Fibroblast of lung (primary cell): ENCODE measurements at places on chromosomes 16 and 17. TPM values are rescaled to one million over a fixed set of nuclear protein-coding genes. Genes with fewer than 3 reads are reported as not detected.
A peak's percentile ranks its signal among the peaks of the same experiment; 100 is the strongest.

GRCh38 chr17:19747829-19748806, at the start of gene ALDH3A1:
Gene ALDH3A1 (minus strand): TSS chr17:19748298. CDS start chr17:19745129, 3,169 bp downstream.
- no peak within 1 kb of the TSS for H3K27ac ChIP-seq
- H3K27me3 ChIP-seq = peaks cover 4% of the 10 kb centered on the region
- H3K4me3 ChIP-seq = no peak within 1 kb of the TSS
- H3K36me3 ChIP-seq = no peaks in the 10 kb centered on the region
- H3K4me1 ChIP-seq = no peaks in the 10 kb centered on the region
- no peak for DNase-seq

- H3K36me3 ChIP-seq = no peaks in the 10 kb centered on the region
- H3K4me3 ChIP-seq = no peak overlapping the region
- peaks cover 16% of the 10 kb centered on the region for H3K27me3 ChIP-seq
- H3K4me1 ChIP-seq = no peaks in the 10 kb centered on the region
- no peak overlapping the region for H3K27ac ChIP-seq
Measured at GRCh38 chr17:68599091-68599490, 2.1 kb downstream of the FAM20A start.

- no peaks in the 10 kb centered on the region for H3K36me3 ChIP-seq
- no peak overlapping the region for H3K4me3 ChIP-seq
- peak; percentile 50 for DNase-seq
- H3K27me3 ChIP-seq = no peaks in the 10 kb centered on the region
Measured at GRCh38 chr17:68910251-68910705, 44.9 kb downstream of the ABCA8 start.

DNA sequence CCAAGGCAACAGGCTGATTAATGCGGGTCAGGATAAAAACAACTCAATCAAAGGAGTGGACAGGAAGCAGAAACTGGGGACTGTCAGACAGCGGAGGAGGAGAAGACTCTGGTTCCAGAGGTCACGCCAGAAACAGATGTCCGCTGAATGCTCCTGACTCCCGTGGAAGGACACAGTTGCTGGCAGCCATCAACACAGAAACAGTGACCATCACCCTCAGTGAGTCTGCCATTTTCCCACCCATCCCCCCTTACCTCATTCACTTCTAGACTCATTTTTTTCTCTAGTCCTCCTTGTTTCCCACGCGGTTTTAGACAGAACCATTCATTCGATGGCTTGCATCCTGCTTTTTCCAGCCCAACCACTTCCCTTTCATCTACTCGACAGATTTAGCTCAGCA, 40.9 kb downstream of the DHRS7C start:
- no peaks in the 10 kb centered on the region for H3K4me1 ChIP-seq
- DNase-seq = no peak
- H3K27ac ChIP-seq = no peak overlapping the region
- no peaks in the 10 kb centered on the region for H3K36me3 ChIP-seq
- H3K27me3 ChIP-seq = no peaks in the 10 kb centered on the region

GRCh38 chr17:33686171-33686570, 393.1 kb upstream of the ASIC2 start:
- no peak overlapping the region for H3K4me3 ChIP-seq
- no peak for DNase-seq
- no peaks in the 10 kb centered on the region for H3K4me1 ChIP-seq
- no peaks in the 10 kb centered on the region for H3K36me3 ChIP-seq
- H3K27me3 ChIP-seq = no peaks in the 10 kb centered on the region

DNA sequence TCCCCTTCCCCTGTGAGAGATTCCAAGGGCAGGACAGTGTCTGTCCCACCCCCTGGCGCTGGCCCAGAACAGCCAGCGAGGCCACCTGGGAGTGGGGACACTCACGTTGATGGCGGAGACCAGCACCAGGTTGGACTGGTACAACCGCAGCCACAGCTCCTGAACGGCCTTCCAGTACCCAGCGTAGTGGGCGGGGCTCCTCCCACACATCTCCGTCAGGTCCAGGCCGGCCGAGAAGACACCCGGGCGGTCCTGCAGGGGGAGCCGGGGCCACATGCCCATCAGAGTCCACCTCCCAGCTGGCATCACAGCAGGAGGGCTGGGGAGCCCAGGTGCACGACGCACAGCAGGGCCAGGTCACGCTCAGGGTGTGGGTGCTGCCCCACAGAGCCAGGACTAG, 7.1 kb downstream of the ECI1 start:
- no peak for DNase-seq
- no peak overlapping the region for H3K4me3 ChIP-seq
- H3K27ac ChIP-seq = no peak overlapping the region
- H3K4me1 ChIP-seq = no peaks in the 10 kb centered on the region

GRCh38 chr17:73308017-73308823, 3.6 kb downstream of the CDC42EP4 start:
- H3K27ac ChIP-seq = peak overlapping the region; percentile 69
- H3K4me1 ChIP-seq = peaks cover 48% of the 10 kb centered on the region
- no peaks in the 10 kb centered on the region for H3K27me3 ChIP-seq
- peak; percentile 86 for DNase-seq

DNA sequence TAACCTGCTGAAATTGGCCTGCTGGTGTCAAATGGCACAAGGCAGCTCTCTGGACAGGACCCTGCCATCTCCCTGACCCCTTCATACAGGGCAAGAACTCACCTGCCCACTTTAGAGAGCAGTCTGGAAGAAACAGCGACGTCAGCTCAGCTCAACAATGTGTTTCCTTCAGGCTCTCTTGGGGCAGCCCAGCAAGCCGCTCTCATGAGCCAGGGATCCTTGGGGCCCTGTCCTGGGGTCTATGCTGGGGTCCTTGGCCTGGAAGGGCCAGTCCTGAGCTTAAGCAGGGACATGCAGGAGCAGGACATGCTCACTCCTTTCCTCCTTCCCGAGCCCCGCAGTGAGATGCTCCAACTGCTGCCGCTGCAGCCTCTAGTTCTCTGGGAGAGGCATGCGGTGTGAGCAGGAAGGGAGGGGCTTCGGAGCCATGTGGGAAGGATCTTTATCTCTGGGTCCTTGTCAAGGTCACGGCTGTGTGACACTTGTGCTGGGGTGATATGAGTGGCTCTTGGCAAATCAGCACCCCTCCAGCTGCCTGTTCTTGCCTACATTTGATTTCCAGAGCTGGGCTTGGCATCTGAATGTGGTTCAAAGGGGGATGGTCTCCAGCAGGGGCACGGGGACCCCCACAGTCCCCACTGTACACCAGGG, 3.4 kb downstream of the C1QTNF1 start:
- H3K36me3 ChIP-seq = no peaks in the 10 kb centered on the region
- H3K27ac ChIP-seq = peak overlapping the region; percentile 34
- peaks cover 30% of the 10 kb centered on the region for H3K4me1 ChIP-seq
- no peak overlapping the region for H3K4me3 ChIP-seq
- DNase-seq = no peak

- no peaks in the 10 kb centered on the region for H3K4me1 ChIP-seq
- no peaks in the 10 kb centered on the region for H3K27me3 ChIP-seq
- no peak overlapping the region for H3K27ac ChIP-seq
- no peak for DNase-seq
- H3K36me3 ChIP-seq = no peaks in the 10 kb centered on the region
Measured at GRCh38 chr16:80189476-80190175, 351.2 kb upstream of the DYNLRB2 start.

DNA sequence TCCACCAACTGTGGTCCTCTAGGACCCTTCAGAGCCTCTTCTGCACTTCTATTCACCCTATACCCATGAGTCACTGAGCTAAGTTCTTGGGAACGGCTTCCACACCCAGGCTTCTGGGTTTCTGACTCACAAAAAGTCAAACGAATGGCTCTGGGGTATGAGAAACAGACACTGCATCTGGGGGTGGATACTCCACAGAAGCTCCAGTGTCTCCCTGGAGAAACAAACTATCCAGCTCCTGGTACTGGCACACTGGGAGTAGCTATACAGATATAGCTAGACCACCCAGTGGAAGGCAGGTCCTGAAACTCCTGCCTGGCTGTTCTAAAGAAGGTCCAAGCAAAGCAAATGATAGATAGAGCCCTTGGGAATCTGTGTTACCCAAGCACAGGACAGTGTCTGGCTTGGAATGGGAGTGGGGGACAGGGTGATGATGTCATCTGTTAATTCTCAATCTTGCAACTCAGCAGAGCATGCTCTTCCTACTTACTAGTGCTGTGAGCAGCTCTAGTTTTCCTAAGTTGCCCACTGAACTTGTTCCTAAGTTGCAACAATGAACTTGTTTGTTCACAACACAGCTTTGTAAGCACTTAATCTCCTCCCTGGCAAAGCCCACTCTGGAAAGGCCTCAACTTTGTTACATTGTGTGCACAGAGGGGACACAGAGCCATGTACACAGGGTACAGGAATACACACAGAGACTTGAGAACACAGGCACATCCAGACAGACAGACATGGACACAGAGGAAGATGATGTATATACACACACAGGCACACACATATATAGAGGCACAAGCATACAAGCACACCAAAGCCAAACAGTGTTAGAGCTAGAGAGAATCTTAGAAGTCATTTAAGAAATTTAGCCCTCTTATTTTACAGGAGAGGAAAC, 6.7 kb downstream of the MMP28 start:
- H3K36me3 ChIP-seq = no peaks in the 10 kb centered on the region
- peaks cover 15% of the 10 kb centered on the region for H3K4me1 ChIP-seq
- H3K4me3 ChIP-seq = no peak overlapping the region
- peak overlapping the region; percentile 47 for H3K27ac ChIP-seq
- DNase-seq = peak; percentile 94

- peaks cover 14% of the 10 kb centered on the region for H3K4me1 ChIP-seq
- H3K4me3 ChIP-seq = peak overlapping the region; percentile 77
- DNase-seq = no peak
- H3K27me3 ChIP-seq = no peaks in the 10 kb centered on the region
- peaks cover 4% of the 10 kb centered on the region for H3K36me3 ChIP-seq
Measured at GRCh38 chr17:3723188-3723555, 531 bp upstream of the HASPIN start.

DNA sequence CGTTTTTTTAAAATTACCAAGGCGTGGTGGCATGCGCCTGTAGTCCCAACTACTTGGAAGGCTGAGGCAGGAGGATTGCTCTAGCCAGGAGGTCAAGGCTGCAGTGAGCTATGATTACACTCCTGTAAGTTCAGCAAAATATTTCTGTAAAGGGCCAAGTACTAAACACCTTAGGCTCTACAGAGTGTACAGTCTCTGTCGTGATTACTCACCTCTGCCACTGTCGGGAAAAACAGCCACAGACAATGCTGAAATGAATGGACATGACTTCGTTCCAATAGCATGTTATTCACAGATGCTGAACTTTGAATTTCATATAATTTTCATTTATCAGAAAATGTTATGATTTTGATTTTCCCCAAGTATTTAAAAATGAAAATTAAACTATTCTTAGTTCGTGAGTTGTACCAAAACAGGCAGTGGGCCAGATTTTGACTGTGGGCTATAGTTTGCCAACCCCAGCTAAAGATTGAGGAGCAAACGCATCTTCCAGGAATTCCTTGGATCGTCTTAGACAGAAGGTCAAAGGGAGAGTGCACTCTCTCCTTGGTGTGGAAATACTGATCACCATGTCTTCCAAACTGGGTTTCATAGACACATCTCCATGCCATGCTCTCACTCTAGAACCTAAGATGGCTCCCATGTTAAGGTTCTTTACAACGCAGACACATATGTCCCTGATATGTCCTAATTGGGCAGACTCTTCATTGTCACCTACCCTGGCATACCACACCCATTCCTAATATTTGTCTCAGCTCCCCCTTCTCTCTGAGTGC, 89.5 kb downstream of the MARF1 start:
- no peaks in the 10 kb centered on the region for H3K36me3 ChIP-seq
- DNase-seq = no peak
- H3K27me3 ChIP-seq = no peaks in the 10 kb centered on the region
- H3K27ac ChIP-seq = no peak overlapping the region
- H3K4me3 ChIP-seq = no peak overlapping the region

DNA sequence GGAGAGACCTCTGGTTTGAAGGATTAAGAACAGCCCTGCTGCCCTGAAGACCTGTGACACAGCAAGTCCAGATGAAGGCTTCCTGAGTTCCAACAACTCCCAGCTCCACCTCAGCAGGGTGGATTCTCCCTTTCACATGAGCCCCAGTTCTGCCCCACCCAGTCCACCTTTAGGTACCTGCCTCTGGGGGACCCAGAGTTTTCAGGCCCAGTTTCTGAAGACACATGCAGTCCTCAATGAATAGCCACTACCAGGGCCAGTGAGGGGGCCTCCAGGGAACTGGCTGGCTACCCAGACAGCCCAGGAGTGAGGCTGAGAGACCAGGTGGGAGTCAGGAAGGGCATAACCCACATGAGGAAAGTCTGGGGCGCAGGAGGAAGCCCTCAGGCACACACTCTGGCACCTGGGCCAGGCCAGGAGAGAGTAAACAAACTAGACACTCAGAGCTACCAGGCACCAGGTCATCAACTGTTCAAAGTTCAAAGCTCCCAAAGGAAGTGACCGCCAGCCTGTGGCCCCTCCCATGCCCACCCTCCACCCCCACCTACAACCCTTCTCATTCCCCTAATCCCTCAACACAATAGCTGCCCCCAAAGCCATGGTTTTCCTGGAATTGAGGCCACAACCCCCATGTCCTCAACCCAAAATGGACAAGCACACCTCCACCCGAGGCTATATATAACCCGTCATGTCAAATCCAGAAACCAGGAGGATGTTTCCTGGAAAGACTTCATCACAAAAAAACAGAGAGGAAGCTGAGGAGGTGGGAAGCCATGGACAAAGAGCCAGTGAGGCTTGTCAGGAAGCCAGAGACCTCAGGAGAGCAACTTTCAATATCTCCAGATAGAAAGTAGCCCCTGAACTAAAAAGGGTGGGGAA, 2.1 kb downstream of the MYO18A start:
- no peak for DNase-seq
- H3K27me3 ChIP-seq = no peaks in the 10 kb centered on the region
- peaks cover 16% of the 10 kb centered on the region for H3K4me1 ChIP-seq
- no peak overlapping the region for H3K4me3 ChIP-seq
- H3K27ac ChIP-seq = no peak overlapping the region

GRCh38 chr16:56424404-56424764, 961 bp downstream of the AMFR start:
- no peaks in the 10 kb centered on the region for H3K27me3 ChIP-seq
- H3K27ac ChIP-seq = peak overlapping the region; percentile 58
- peaks cover 8% of the 10 kb centered on the region for H3K4me1 ChIP-seq
- no peaks in the 10 kb centered on the region for H3K36me3 ChIP-seq
- DNase-seq = peak; percentile 11

DNA sequence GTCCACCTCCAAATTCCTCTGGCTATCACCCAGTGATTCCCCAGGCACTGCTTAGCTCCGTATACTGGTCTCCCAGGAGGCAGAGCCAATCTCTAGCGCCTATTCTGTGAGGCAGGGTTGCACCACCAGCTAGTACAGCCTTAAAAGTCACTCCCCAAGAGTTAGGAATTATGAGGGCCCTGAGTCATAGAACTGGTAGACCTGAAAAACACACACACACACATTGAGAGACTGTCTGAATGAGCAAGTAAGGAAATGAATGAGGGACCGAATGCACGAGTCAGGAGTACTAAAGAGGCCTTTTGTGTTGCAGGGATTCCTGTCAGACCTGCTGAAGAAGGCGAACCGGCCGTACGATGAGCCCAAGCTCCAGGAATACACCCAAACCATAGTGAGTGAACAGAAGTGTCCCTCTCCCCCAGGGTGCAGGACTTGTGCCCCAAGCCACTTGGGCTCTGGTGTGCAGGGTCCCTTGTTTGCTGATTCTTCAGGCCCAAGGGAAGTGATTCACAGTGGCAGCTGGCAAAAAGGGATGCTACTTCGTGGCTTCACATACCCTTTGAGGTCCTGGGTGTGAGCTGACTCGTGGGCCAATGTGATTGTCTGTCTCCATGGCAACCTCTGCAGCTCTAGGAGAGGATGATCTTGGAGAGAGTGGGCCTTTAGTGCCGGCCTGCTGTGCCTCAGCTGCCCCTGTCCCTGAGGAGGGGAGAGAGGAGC, 24.7 kb downstream of the CALB2 start:
- H3K27ac ChIP-seq = no peak overlapping the region
- no peaks in the 10 kb centered on the region for H3K4me1 ChIP-seq
- DNase-seq = no peak
- no peaks in the 10 kb centered on the region for H3K36me3 ChIP-seq

The RAB11FIP4 gene
- total RNA-seq = 0.66 and 1.8 TPM in 2 replicates

The SBK1 gene
- under 0.01 TPM in 2 replicates for total RNA-seq

The CCL1 gene
- total RNA-seq = not detected in 2 replicates

The ABCA8 gene
- total RNA-seq = 42.6 and 47.2 TPM in 2 replicates
